Aorta (tissue), 5 donors: ENCODE measurements at places on chromosomes 6 and 20. TPM values are rescaled to one million over a fixed set of nuclear protein-coding genes. Genes with fewer than 3 reads are reported as not detected.

DNA sequence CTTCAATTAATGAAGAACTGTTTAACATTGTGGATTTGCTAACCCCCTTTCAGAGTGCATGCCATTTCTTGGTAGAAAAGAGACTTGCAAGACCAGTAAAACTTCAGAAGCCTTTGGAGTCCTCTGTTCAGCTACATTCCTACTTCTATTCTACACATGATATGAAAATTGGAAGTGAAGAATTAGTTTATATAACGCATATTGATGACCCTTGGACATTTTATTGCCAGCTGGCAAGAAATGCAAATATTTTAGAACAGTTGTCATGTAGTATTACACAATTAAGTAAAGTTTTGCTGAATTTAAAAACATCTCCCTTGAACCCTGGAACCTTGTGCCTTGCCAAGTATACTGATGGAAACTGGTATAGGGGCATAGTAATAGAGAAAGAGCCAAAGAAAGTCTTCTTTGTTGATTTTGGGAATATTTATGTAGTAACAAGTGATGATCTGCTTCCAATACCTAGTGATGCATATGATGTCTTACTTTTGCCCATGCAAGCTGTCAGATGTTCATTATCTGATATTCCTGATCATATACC, 3.3 kb downstream of the TDRD6 start:
- H3K27ac ChIP-seq = no peak overlapping the region
- H3K27me3 ChIP-seq = no peaks in the 10 kb centered on the region

DNA sequence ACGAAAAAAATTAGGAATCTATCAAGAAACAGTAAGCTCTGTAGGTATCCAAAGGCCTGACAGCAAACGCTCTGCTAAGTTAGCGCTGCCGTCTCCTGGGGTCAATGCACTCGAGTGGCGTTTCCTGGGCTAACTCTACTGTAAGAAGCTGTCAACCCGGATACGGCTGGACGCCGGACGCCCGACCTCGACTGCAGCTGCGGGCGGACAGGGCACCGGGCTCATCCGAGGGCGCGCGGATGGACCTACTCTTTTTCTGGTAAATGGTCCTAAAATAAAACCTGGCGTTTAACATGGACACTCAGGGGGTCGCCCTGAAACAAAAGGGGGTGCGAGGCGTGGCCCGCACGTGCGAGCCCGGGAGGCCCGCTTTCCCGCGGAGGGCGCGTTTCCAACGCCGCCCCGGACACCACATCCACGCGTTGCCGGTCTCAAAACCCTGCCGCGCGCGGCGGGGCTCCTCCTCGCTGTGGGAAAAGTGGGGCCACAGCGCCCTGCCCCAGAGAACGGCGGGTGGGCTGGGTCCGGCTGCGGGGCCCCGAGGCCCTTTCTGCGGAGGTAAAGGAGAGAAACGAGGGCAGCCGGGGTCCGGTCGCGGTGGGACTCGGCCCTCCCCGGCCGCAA, 537 bp downstream of the TCP1 start:
- peak overlapping the region; percentile 10 for H3K27ac ChIP-seq
- peaks cover 3% of the 10 kb centered on the region for H3K4me1 ChIP-seq
- H3K36me3 ChIP-seq = no peaks in the 10 kb centered on the region
- H3K4me3 ChIP-seq = peak overlapping the region; percentile 59
- H3K27me3 ChIP-seq = no peaks in the 10 kb centered on the region

- no peaks in the 10 kb centered on the region for H3K27me3 ChIP-seq
- no peak overlapping the region for H3K4me3 ChIP-seq
- DNase-seq = peak; percentile 81
- no peak overlapping the region for H3K27ac ChIP-seq
- no peaks in the 10 kb centered on the region for H3K36me3 ChIP-seq
Observed at GRCh38 chr20:39885975-39886649, 802.9 kb downstream of the MAFB start.

- no peak overlapping the region for H3K27ac ChIP-seq
- no peak for DNase-seq
- no peak overlapping the region for H3K4me3 ChIP-seq
- H3K4me1 ChIP-seq = no peaks in the 10 kb centered on the region
- H3K36me3 ChIP-seq = no peaks in the 10 kb centered on the region
- no peaks in the 10 kb centered on the region for H3K27me3 ChIP-seq
Observed at GRCh38 chr6:44575644-44576043, 188.1 kb downstream of the CDC5L start.

- no peak for DNase-seq
- H3K4me1 ChIP-seq = no peaks in the 10 kb centered on the region
- H3K27ac ChIP-seq = no peak overlapping the region
Observed at GRCh38 chr6:29892696-29893095, 49.6 kb upstream of the HLA-A start.

- H3K27ac ChIP-seq = no peak overlapping the region
- H3K4me3 ChIP-seq = no peak overlapping the region
- no peak for DNase-seq
- no peaks in the 10 kb centered on the region for H3K27me3 ChIP-seq
- no peaks in the 10 kb centered on the region for H3K36me3 ChIP-seq
- H3K4me1 ChIP-seq = no peaks in the 10 kb centered on the region
Observed at GRCh38 chr6:138272533-138273315, 54.4 kb upstream of the PBOV1 start.

DNA sequence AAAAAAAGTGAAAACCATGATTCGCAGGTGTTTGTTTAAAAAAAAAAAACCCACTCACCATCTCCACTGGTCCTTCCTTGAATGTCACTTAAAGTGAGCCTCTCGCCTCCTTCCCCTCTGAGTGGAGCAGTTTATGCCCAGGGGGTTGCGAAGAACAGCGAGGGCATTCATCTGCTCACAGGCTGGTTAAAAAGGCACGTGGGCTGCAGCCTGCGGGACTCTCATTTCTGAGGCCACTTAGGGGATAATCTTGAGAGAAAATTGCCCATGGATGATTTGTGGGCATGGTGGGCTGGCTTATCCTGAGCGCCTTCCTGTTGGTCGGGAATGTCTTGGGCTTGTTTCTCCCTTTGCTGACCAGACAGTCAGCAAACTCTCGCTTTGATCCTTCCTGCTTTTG, 18.9 kb downstream of the BCAS4 start:
- no peaks in the 10 kb centered on the region for H3K36me3 ChIP-seq
- H3K4me1 ChIP-seq = no peaks in the 10 kb centered on the region
- no peak overlapping the region for H3K4me3 ChIP-seq
- no peak for DNase-seq
- H3K27ac ChIP-seq = no peak overlapping the region
- no peaks in the 10 kb centered on the region for H3K27me3 ChIP-seq

DNA sequence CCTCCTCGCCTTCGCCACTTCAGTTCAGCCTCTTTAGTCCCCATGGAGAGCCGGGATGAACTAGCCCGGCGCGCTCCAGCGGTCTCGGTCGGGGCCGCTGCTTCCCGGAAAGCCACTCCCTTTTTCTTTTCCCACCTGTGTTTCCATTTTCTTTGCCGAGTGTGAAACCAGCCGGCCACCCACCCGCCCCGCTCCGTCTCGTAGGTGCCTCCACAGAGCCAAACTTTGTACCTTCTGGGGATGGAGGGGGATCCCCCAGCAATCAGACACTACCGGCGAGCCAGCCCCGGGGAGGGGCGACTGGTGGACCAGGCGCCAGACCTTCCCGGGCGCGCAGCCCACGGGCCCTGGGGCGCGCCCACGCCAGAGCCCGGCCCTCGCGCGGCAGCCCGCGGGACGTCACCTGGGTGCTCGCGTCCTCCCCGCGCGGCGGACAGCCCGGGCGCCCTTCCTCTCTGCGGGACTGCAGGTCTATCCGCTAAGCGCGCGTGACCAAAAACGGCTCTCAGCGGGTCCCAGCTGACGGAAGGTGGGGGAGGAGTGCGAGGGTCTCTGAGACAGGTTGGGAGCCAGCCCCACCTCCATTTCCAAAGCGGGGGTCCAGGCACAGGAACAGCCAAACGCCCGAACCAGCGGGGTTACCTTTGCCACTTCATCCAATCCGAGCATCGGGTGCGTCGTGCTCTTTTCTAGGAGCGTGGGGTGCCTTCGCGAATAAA, at the start of gene MCHR2:
TSS of gene MCHR2 (minus strand) at position 691 of the 719 bp plus-strand sequence. CDS start 38,076 bp downstream, outside the sequence.
- H3K27ac ChIP-seq = no peak within 1 kb of the TSS
- no peaks in the 10 kb centered on the region for H3K36me3 ChIP-seq
- H3K4me3 ChIP-seq = no peak within 1 kb of the TSS
- no peaks in the 10 kb centered on the region for H3K27me3 ChIP-seq

Gene MUC21
- not detected for total RNA-seq

Gene PACSIN1
- 0.84 TPM for total RNA-seq

Gene ZDHHC14
- total RNA-seq = 16.4 TPM
